ENCODE measurements at places on chromosomes 3 and 15.

- no peak for DNase-seq
Observed at GRCh38 chr3:159252274-159252673, 450.4 kb downstream of the MFSD1 start.

- DNase-seq = no peak
Observed at GRCh38 chr3:100581650-100582049, 27.8 kb upstream of the ADGRG7 start.

DNA sequence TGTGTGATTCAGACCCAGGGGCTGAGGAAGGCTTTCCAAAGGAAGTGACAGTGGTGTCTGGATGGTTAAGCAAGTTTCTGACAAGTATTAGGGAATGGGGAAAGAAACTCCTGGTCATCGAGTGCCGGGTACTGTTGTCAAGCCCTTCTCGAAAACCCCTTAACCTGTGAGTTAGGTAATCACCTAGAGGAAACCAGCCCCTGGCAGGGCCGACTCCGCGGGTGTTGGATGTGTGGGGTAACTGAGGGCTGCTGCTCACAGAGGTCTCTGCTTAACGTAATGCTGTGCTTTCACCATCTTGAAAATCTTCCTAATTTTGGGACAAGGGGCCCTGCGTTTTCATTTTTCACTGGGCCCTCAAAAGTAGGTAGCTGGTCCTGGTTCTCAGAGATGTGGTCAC, 67.0 kb downstream of the SMAD6 start:
- DNase-seq = no peak

- DNase-seq = no peak
Observed at GRCh38 chr3:184186902-184187207, 856 bp downstream of the ABCF3 start.

DNA sequence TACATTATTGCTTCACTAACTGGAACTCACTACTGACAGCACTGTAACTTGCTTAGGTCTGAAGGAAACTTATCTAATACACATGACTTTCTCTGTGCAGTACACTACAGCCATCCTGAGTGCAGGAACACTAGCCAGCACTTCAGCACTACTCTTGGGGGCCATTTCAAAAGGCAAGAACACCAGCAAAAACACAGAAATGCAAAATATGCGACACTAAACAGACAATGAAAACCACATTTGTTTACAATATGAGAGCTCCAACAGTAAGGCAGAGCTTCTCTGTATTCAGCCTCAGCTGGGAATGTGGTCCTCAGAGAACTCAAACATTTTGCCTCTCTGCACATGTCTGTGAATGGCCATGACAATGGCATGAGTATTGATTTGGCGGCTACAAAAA, 109.6 kb downstream of the ARRDC4 start:
- no peak for DNase-seq

DNA sequence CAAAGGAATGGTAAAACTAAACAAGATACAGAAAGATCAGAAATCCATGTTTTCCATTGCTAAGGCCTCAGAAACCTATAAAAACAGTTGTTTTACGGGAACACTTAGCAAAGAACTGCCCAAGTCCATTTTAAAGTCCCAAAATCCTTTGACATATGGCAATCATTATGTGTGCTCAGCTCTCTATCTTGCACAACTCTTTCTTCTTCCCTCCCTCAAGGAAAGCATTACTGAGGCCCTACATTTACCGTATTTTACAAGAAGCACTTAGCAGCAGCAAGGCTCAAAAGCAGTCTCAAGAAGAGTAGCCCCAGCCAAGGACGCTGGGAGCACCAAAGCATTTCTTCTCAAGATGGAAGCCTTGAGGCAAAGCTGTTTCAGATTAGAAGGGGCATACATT, 169.6 kb upstream of the LRTM1 start:
- no peak for DNase-seq

DNA sequence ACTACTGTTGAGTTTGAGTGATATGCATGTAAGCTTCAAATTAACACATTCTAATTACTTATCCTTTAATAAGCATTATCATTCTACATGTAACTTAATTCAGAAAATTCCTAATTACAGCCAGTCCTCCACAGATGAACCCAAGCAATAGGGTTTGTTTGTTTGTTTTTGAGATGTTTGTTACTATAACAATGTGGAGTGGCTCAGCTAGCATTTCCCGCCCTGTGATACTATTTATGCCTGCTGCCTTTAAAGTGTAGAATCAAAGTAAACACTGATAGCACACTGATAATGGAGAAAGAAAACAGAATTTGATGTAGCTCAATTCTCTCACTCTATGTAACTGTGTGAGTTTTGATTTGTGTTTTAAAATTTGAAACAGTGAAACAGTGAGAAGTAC, 105.1 kb upstream of the IGF1R start:
- DNase-seq = no peak
